ENCODE measurements at places on chromosomes 4 and X.

GRCh38 chrX:151336809-151337208, 60.2 kb upstream of the VMA21 start:
- DNase-seq = no peak

- DNase-seq = no peak
Measured at GRCh38 chrX:57367649-57368048, 81.1 kb downstream of the FAAH2 start.

DNA sequence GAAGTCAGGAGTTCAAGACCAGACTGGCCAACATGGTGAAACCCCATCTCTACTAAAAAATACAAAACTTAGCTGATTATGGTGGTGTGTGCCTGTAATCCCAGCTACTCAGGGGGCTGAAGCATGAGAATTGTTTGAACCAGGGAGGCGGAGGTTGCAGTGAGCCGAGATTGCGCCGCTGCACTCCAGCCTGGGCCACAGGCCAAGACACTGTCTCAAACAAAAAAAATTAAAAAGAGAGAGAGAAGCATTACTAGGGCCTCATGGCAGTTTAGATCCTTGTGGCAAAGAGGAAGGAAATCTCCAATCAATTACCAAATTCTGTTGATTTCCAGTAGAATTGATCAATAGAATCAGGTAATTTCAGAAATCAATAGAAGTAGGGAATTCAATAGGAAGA, 16.8 kb upstream of the SLC34A2 start:
- DNase-seq = no peak

DNA sequence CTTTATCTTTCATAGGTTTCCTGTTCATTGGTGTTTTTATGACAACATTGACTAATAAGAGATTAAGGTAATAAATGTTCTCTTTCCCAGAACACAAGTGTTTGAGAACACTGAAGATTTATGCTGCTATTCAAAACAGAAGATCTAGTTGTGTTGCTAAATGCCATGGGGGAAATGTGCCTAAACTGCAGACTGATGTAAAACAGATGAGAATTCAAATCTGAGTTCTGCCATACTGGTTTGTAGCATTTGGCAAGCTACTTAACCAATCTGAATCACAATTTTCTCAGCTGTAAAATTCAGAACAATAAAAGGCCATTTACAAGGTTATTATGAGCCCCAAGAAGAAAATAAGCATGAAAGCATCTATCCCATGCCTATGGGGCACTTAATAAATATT, 2.3 kb downstream of the SLC10A6 start:
- no peak for DNase-seq

DNA sequence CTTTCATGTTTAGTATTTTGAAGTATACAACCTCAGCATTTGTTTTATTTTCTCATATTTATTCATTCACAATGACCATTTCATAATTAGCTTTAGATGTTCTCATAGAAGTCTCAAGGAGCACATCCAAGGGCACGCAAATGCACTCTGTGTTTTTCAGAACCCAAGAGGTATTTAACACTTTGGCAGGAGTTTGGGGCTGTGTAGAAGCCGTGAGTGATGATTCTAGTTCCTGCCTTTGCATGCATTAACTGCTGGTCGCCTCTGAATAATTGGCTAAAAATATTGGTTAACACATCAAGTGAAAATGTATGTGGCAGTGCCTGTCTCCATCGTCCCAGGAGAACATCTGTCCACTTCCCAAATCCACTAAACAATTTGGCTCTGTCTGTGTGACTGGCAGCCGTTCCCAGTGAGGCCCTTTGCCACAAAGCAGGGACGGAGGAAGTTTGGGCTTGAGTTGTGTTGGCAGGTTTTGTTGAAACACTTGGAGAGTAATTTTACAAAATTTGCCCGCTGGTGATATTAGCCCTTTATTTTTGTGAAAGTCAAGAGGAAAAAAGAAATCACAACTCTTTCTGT, 730.7 kb upstream of the SLIT2 start:
- no peak for DNase-seq

DNA sequence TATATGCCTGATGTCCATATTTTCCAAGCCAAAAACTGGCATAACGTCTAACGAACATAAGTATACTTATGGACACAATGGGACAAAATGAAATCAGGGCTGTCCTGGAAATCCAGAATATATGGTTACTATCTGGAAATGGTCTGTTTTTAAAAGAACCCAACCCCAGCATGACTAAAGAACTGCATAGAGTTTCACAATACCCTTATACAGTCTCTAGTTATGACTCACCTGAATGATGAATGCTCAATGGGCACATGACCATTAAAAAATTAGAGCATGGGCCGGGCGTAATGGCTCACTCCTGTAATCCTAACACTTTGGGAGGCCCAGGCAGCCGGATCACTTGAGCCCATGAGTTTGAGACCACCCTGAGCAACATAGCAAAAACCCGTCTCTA, 31.8 kb downstream of the AMMECR1 start:
- peak; percentile 38 for DNase-seq

GRCh38 chrX:130805903-130806302, 97.1 kb downstream of the ENOX2 start:
- no peak for DNase-seq

DNA sequence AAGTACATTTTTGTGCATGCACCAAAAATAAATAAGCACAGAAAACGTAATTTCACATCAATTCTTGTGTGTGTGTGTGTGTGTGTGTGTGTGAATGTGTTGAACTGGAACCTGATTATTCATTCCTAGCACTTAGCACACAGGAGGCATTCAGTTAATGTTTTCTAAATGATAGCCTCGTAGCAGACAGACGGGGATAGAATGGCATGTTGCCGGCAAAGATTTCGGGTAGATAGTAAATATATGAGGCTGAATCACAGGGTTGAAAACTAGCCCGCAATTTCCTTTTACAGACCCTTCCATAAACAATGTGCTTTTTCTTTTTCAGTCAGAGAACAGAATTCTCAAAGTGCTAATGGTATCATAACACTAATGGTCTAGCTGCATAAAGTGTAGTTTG, 13.5 kb downstream of the MAOB start:
- DNase-seq = no peak

GRCh38 chr4:122930862-122931261, 8.5 kb upstream of the NUDT6 start:
- peak; percentile 48 for DNase-seq

- no peak for DNase-seq
Measured at GRCh38 chr4:159023741-159024140, 79.1 kb upstream of the RAPGEF2 start.

- no peak for DNase-seq
Measured at GRCh38 chrX:2409796-2410195, 91.0 kb downstream of the DHRSX start.

DNA sequence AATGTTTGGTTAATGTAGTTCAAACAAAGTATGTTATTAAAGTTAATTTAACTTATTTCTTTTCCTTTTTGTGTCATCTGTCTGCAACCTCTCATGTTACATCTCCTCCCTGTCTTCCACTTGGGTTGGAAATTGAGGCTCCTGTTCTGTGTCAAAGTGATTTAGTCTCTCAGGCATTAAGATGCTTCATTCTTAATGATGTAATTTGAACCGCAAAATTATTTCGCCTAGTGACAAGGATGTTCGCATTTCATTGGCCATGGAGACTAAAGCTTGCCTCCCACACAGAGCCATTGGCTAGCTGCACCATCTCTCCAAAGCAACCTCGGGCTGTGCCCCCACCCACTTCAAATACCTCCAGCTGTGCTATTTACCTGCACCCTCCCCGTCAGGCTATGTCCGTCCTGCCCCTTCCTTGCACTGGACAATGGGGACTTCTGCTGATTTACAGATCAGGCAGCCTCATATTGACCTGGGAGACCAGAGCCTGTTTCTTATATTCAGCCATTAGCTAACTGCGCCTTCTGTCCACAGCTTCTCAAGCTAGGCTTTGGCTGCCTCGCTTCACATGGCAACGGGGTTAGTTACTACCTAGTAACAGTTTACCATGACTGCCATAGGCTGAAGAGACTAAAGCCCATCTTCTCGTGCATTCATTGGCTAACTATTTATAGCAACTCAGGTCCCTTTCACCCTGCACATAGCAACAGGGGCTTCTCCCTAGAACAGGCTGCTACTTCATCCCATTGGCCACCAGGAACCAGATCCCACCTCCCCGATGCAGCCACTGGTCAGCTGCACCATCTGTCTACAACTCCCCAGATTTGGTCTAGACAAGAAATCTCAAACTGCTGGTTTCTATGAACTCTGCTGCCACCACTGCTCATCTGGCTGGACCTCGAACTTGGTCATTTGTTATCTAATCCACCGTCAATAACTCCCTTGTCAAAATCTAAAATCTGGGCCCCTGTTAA, 8.6 kb upstream of the ZNF157 start:
- peak; percentile 33 for DNase-seq

DNA sequence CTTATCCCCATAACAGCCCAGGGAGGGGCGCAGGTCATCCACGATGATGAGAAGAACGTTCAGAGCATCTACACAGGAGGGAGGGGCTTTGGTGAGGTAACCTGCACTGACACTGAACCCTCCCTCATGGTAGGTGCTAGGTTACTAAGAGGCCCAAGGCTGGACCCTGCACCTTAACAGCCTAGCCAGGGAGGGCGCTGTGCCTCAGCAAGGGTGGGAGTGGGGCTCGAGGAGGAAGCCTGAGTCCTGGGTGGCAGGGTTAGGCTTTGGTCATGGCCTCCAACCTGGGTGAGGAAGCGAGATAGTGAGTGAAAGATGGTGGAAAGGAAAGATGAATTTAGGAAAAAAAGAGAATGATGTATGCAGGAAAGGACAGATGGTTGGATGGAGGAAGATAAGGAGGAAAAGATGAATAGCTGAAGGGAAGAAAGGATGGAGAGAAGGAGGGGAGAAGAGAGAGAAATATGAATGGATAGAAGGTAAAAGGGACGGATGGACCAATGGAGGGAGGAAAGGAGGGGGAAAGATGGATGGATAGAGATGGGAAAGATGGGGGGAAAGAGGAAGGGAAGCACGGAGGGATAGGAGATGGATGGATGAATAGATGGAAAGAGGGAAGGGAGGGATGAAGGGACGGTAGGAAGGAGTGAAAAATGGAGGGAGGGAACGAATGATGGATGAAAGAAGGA, 736 bp downstream of the IDS start:
- peak; percentile 17 for DNase-seq

GRCh38 chrX:125947501-125947900, 218.6 kb downstream of the DCAF12L2 start:
- no peak for DNase-seq

DNA sequence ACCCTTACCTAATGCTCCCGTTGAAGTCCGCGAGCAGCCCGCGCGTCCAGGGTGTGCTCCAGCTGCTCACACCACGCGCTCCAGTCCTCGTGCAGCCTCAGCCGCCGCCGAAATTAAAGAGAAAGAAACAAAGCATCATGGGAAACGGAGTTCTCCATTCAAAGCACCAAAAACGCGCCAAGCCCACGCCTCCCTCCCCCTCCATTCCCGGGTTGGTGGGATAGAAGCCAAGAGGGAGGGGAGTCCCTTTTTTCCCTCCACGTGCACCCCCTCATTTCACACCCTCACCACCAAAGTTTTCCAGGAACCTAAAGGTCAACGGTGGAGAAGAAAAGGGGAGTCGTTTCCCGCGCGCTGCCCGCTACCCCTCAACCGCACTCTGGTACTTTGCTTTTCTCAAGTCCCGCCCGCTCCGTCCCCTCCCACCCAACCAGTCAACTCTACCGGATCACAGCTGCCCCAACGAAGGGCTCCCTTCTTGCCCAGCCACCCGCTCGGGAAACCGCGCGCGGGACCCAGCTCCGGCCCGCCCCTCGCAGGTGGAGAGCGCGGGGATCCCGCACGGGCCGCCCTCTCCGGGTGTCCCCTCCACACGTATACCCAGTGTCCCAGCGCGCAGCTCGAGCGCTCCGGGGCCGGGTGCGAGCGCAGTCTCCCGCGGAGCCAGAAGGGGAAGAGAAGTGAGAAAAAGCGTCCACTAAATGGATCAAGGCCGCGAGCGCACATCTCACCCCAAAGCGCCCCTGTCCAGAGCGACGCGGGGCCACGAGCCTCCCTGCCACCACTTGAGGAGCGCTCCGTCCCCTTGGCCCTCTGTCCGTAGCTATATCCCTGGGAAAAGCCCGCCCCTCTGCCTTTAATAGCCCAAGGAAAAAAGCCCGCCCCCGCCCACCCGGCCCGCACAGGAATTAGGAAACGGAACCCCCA, 65.1 kb upstream of the CCDC160 start:
- peak; percentile 29 for DNase-seq

GRCh38 chrX:69028006-69028760, 137.1 kb downstream of the PJA1 start:
- peak; percentile 44 for DNase-seq

- no peak for DNase-seq
Measured at GRCh38 chr4:10225096-10225495, 108.5 kb upstream of the WDR1 start.

- no peak for DNase-seq
Measured at GRCh38 chrX:19487520-19488200, 27.6 kb downstream of the MAP3K15 start.

- no peak for DNase-seq
Measured at GRCh38 chr4:100984901-100985300, 362.4 kb downstream of the PPP3CA start.

GRCh38 chrX:118218079-118218478, 101.5 kb upstream of the KLHL13 start:
- no peak for DNase-seq

DNA sequence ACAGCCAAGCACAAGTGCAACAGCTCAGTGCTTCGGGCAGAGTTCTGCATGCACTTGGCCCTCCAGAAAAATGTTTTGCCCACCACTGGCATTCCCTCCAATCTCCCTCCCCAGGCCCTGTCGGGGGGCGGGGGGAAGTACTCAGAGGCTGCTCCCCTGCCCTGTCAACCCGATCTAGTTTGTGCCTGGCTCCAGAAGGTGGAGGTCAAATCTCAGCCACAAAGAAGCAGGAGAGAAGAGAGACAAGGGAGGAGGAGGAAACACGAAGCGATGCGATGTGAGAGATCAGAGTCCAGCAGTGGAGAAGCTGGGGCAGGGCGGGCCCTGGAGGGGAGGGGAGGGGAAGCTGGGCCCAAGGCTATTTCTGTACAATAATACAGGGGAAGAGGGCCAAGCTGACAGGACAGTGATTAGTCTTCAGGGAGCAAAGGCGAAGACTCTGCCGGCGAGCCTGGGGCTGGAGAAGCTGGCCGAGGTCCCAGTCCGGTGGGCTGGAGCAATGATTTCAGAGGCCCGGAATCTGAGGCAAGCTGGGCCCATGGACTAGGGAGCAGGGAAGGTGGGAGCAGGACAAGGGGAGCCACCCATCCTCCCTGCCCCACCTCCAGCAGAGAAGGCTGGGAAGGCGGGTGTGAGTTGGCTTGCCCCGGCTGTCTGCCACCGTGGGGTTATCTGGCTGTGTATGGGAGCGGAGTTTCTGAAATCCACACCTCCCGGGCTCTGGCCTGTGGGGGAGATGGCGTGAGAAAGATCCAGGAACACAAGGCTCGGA, 167.1 kb downstream of the EFNB1 start:
- DNase-seq = no peak

GRCh38 chr4:100929135-100929534, 411.3 kb upstream of the EMCN start:
- no peak for DNase-seq
